ENCODE measurements at places on chromosomes 1 and 21.

- DNase-seq: no peak
These were observed 3.0 kb downstream of the PTPN22 start for GRCh38 chr1:113868387-113869083.

- no peak for DNase-seq
These were observed 42.1 kb upstream of the EDARADD start for GRCh38 chr1:236351875-236352573.

DNA sequence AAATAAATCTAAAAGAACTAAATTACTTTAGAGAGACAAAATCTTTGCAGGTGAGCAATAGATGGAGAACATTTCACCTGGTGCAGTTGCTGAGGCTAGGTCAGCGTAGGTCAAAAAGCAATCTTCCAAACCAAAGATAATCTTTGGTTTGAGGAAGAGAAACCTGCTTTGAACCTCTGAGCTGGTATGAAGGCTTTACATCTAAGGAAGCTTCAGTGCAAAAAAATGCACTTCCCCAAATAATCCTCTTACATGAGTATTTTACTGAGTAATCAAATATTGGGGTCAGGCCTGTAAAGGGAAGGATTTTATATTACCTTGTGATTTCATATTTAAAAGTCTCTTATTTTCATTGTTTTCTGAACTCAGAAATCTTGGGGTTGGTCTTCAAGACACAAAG lies 223.6 kb downstream of the SRGAP2C start:
- no peak for DNase-seq

GRCh38 chr21:42360317-42360716 lies 6.0 kb downstream of the TFF1 start:
- DNase-seq: no peak

GRCh38 chr1:3795453-3796214 lies 664 bp downstream of the LRRC47 start:
- no peak for DNase-seq
